Iris pigment epithelial cell (primary cell): ENCODE measurements at places on chromosomes 5 and 9.

GRCh38 chr9:37961351-37961750 is 57.4 kb upstream of the SLC25A51 start:
- no peak for DNase-seq

DNA sequence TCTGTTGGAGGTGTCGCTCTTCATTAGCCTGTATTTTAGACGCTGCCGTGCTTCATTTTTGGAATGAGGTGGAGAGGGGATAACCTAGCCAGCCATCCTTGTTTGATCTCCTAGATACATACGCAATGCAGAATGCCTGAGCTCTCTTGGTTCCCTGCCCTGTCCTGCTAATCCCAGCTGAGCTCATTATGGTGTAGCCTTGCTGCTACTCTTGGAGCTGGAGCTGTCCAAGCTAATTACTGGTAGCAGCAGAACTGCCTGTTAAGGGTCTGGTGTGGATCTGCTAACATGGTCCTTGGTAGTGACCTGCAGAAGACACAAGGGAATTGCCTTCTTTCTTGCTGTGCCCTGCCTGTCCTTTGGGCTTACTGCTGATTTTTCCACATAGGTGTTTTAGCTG is 207.9 kb downstream of the CNTLN start:
- no peak for DNase-seq

DNA sequence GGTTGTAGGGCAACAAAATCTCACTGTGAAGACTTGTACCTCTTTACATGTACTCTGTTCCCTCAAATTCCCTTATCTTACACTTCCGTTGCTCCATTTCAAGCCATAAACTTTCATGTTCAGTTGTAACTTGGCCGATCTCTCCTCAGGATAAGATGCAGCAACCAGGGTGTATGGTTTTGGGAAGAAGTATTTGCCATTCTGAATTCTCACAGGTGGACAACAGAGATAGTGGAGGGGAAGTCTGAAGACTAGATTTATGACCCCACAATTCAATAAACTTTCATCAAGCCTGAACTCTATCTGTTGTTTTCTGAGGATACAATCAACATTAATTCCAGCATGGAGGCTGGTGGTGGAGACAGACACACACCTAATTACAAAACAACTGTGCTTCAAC is 27.5 kb downstream of the GOLGA1 start:
- no peak for DNase-seq

- DNase-seq, result peak; percentile 18
These were observed 447.5 kb upstream of the GRIN3A start for GRCh38 chr9:102185962-102186361.

DNA sequence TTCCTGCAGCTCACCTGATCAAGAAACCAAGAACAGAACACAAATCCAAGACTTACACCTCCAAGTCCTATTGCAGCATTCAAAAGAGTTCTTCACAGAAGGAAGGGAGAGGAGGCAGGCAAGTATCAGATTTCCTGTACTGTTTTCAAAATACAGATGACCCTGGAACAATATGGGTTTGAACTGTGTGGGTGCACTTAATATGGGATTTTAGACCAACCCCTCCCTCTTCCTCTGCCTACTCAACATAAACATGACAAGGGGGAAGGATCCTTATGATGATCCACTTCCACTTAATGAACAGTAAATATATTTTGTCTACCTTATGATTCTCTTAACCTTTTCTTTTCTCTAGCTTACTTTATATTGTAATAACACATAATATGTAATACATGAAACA is 104.6 kb downstream of the ELAVL2 start:
- no peak for DNase-seq

- DNase-seq, result peak; percentile 10
These were observed 328.1 kb downstream of the HINT1 start for GRCh38 chr5:130836729-130837649.

DNA sequence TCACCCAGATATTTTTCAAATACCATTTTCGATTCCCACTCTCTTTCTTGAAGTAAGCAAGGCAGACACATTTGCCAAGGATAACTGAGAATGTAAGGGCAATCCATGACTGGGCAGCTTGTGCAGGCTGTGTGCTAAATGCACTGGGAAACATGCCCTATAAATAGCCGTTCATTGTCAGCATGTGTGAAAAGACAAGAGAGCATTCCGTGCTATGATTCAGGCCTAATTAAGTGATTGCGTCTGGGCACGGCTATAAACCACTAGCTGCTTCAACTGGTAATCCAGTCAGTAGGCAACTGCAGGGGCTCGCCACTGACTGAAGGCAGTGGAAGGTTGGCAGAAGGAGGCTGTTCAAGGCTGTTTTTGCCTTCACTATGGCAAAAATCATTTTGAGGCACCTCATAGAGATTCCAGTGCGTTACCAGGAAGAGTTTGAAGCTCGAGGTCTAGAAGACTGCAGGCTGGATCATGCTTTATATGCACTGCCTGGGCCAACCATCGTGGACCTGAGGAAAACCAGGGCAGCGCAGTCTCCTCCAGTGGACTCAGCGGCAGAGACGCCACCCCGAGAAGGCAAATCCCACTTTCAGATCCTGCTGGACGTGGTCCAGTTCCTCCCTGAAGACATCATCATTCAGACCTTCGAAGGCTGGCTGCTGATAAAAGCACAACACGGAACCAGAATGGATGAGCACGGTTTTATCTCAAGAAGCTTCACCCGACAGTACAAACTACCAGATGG is at the start of gene HSPB3:
Gene HSPB3 (plus strand): TSS at position 287 of the 745 bp plus-strand sequence. CDS start 91 bp downstream, at position 378.
- no peak for DNase-seq

- no peak for DNase-seq
These were observed 1.0 kb upstream of the TLE1 start for GRCh38 chr9:81690251-81690851.

GRCh38 chr9:114247077-114247476 is 75.8 kb upstream of the ORM1 start:
- no peak for DNase-seq

DNA sequence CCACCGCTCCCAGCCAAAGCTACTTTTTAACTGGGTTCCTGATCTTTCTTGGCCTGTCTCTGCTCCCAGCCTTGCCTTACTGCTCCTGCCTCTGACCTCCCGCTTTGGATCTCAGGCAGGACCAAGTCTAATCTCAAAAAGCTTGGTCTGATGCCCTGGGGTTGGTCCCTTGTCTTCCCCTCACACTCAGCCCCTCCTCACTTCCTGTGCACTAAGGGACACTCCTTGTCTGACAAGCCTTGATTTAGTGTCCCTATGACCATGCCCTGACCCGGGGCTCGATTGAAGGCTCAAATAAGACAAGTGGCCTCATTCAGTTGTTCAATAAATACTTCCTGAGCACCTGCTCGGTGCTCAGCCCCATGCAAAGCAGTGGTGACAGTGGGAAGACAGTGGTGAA is 3.7 kb upstream of the GTF3C5 start:
- no peak for DNase-seq

DNA sequence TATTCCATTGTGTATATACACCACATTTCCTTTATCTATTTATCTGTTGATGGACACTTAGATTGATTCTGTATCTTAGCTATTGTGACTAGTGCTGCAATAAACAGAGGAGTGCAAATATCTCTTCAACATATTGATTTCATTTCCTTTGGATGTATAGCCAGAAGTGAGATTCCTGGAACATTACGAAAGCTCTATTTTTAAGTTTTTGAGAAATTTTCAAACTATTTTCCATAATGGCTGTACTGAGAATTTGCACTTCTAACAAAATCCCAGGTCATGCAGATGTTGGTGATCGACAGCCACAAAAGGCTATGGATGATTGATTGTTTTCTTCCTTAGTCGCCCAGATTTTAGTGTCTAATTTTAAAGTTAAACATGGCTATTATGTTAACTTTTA is 132.7 kb upstream of the MTAP start:
- DNase-seq, result no peak

DNA sequence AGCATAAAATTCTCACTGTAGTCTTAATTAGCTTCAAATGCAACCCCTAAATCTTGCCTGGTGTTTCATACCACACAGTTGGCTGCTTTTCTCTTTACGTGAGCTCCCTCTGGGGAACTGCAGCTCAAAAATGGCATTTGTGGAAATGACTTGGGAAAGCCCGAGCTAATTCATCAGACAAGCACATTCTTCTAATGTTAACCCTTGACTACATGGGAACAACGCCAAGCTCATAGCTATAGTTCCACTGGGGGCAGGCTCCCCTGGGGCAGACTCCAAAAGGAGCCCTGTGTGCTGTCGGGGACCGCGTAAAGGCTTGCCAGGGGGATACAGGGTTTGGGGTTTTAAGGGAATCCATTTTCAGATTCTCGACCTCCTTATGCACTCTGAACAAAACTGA is 301.4 kb upstream of the DAP start:
- DNase-seq, result peak; percentile 11

- DNase-seq, result peak; percentile 87
These were observed 29.0 kb downstream of the MTMR12 start for GRCh38 chr5:32283539-32284377.

GRCh38 chr9:91248707-91249106 is 113.0 kb downstream of the AUH start:
- no peak for DNase-seq

DNA sequence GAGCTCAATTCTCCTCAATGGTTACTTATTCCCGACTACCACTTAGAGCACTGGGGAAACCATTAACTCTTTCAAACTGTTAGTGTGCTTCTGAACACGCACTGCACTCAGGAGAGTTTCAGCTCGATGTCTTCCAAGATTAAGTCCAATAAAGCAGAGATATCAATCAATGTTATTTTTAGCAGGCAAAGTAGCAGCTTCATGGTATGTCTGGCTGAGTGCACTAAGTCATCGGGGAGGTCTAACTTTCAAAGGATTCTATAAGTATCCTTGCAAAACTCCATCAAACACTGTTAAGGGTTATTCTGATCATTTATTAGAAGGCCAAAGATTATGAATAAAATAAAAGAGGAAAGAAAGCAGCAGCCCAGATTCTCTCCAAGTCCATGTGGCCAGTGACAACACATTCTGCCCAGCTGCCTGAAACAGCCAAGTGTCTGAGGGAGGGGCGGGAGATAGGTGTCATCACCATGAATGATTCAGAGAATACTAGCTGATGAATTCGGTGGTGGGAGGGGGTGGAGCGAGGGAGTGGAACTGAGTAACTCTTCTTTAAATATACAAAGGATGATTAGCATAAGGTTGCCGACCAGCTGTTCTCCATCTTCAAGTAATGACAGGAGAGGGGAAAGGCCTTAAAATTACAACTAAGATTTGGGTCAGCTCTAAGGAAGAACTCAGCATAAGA is 21.3 kb downstream of the NREP start:
- DNase-seq, result peak; percentile 98

DNA sequence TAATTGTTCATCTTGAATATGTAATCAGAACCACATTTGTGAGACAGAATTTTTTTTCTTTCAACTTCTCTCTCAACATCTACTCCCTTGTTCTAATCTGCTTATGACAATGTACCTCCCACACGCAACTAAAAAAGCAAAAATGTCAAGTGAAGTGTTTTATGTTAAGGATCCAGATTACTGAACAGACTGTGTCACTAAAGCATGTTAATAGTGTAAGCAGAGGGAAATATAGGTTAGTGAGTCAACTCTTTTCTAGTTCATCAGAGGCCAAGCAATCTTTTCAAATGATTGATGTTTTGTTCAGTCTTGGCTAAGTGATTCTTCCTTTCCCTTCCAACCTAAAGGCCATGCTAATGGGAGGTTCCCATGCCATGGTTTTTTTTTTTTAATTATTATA is 34.7 kb upstream of the IDNK start:
- no peak for DNase-seq

DNA sequence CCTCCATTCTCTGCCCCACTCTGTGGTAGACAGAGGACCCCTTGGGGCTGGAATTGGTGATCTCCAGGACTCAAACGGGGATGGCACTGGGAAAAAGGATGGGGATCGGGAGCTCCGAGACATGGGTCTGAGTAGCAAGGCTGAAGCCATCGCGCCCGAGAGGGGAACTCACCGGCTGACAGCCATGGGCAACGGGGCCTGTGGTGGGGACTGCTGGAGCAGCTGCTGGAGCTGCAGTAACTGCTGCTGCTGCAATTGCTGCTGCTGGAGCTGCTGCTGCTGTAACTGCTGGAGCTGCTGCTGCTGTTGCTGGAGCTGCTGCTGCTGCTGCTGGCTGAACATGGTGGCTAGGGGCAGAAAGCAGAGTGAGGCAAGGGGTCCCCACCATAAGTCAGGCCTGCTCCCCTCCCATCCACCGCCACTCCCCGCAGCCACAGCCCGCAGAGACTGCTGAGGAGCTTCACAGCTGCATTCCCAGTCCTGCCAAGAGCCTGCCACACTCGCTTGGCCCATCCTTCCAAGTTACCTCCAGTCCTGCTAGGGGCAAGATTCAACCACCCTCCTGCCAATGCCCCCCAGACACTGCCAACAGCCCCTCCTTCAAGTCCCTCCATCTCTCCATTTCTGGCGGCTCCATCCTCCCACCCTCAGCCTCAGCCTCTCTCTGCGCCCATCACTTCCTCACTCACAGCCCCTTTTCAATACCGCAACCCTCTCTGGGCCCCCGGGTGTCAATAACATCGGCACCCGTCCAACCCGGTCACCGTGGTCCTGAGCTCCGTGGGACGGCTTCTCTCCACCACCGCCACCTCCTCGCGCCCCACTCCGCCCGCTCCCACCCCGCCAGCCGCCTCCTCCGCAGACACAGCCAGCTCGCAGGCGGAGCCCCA is 611 bp downstream of the CIZ1 start:
- no peak for DNase-seq

DNA sequence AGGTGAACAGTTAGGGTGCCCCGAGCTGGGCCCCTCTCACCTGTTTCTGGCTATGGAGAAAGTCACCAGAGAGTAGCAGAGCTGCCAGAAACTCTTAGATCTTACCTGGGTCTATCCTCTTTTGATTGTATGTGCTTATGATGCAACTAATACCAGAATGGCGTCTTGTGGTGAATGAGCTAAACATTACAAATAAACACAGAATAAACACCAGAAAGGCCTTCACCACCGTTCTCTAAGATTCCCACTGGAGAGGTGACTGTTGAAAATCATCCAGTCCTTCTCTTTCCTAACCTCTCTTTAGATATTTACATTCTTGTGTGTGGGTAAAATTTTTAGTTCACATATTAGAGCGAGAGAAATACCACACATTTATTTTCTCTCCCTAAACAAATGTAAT is 241.7 kb upstream of the GAS1 start:
- peak; percentile 63 for DNase-seq

DNA sequence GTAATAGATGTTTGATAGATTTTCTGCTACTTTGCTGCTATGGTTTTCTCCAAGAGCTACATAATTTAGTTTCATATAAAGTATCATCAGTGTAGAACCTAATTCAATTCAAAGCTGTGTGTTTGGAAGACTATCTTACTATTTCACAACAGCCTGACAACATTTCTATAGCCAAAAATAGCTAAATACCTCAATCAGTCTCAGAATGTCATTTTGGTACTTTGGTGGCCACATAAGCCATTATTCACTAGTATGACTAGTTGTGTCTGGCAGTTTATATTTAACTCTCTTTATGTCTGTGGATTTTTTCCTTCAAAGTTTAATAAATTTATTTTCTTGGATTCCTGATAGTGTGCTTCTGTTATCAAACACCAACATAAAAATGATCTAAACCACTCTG is 35.1 kb upstream of the CCDC152 start:
- no peak for DNase-seq

DNA sequence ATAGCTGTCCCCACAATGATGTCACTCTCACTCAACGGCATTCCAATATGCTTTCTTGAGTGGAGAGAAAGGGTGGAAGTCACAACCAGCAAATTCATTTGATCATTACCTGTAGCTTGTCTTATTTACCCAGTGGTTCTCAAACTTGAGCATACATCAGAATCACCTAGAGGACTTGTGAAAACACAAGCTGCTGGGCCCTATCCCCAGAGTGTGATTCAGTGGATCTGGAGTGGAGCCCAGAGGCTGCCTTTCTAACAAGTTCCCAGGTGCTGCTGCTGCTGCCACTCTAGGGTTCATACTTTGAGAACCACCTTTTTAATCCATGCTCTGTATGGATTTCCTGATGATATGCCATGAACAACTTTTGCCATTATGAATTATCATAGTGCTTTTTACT is 94.7 kb downstream of the KLHL3 start:
- DNase-seq, result peak; percentile 30
